Activated naive CD4-positive, alpha-beta T cell treated with anti-CD3 and anti-CD28 coated beads, Interleukin-2, amount 50 U/mL, for 16 hours (primary cell): ENCODE measurements at places on chromosomes 6 and 20.

DNA sequence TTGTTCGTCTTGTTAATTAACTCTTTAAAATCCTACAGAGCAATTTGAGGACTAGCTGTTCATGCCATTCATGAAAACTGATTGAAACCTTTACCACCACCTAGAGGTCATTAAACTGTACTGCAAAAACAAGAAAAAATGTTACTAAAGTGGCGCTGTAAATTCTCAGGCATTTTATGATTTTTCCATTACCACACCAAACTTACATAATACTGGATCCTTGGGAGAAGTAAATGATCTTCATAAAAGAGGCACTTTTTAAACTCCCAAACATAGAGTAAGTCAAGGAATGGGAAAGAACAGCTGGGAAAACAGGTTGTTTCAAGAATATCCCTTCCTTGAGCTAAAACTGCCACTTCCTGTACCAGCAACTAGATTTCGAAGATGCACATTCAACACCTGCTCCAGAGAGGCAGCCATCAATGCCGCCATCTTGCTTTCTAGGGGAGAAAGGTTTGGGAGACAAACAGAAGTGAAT, 54.3 kb downstream of the MYLIP start:
- no peak for DNase-seq

- DNase-seq, result no peak
These were observed 65.7 kb downstream of the LRRC1 start for GRCh38 chr6:53860511-53860910.

DNA sequence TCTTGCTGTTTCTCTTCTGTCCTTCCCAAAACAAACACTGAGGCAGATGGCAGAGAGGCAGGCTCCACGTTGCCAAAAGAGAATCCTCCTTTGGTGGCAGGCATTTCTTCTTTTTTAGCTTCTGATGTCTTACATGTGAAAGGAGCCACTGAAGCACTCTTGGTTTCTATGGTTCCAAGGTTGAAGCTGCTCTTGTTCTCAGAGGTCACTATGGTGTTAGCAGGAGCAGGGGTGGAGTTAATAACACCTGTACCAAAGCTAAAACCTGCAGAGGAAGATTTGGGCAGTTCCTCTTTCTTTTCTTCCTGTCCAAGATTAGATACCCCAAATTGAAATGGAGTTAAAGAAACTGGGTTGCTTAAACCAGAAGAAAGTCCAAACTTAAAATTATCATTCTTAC, 28.8 kb downstream of the FAM8A1 start:
- DNase-seq, result no peak

- DNase-seq, result no peak
These were observed 23.1 kb upstream of the SMOC2 start for GRCh38 chr6:168417679-168418557.

- DNase-seq, result no peak
These were observed 77.7 kb downstream of the RIPOR3 start for GRCh38 chr20:50613438-50614169.
